ENCODE measurements at places on chromosomes 7 and 10.

DNA sequence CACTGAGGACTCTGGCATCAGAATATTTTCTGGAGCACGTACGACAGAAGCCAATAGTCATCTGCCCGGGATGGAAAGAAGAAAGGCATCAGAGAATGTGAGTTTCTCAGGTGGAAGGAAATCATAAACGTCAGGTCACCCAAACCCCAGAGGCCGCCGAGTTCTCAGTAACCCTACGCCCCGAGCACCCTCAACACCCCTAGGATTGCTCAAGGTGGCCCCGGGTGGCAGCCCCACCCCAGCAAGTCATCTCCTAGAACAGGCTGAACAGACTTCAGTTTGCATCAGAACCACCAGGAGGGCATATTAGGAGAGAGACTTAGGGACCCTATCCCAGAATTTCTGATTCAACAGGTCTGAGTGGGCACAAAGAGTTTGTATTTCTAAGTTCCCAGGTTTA is 117.6 kb downstream of the TNS3 start:
- DNase-seq: no peak

GRCh38 chr7:45525057-45525456 is 49.1 kb upstream of the ADCY1 start:
- no peak for DNase-seq

- DNase-seq: no peak
Measured at GRCh38 chr10:97328646-97329453, 5.7 kb downstream of the FRAT2 start.

DNA sequence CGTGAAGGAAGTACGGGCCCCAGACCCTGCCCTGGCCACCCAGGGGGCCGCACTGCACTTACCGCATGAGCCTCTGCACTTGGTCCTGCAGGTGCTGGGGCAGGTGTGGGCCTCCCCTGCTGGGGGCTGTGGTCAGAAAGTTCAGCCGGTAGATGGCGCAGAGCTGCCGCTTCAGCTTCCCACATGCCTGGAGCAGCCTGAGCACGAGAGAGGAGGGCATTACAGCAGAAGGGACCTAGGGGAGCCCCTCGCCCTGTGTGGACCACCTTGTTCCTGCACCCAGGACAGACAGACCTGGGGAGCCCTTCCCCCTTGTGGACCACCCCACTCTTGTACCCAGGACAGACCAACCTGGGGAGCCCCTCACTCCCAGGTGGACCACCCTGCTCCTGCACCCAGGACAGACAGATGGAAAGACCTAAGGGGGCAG is 8.7 kb upstream of the PYROXD2 start:
- DNase-seq: no peak

GRCh38 chr10:97703398-97704067 is 10.0 kb upstream of the MARVELD1 start:
- DNase-seq: no peak

DNA sequence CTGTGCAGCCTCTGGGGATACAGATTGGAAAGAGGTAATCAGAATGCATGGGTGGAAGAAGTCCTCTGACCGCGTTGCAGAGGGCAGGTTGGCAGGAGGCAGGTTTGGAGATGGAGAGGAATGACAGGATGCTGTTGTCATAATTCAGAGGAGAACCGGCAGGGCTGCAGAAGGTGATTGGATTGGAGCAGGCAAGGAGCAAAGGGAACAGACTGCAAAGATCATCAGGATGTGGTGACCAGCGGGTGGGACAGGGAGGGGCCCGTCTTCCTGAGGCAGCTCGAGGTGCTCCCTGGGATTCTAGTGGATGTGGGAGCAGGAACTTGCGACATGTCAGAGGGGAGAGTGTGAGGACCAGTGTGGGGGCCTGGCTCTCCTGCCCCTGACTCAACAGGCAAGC is 78.5 kb upstream of the PPIF start:
- no peak for DNase-seq

GRCh38 chr7:38223306-38223705 is 45.3 kb downstream of the STARD3NL start:
- DNase-seq: no peak

- no peak for DNase-seq
Measured at GRCh38 chr7:132019703-132020102, 463.3 kb upstream of the PODXL start.

- no peak for DNase-seq
Measured at GRCh38 chr7:2845034-2845592, 1.0 kb upstream of the GNA12 start.

DNA sequence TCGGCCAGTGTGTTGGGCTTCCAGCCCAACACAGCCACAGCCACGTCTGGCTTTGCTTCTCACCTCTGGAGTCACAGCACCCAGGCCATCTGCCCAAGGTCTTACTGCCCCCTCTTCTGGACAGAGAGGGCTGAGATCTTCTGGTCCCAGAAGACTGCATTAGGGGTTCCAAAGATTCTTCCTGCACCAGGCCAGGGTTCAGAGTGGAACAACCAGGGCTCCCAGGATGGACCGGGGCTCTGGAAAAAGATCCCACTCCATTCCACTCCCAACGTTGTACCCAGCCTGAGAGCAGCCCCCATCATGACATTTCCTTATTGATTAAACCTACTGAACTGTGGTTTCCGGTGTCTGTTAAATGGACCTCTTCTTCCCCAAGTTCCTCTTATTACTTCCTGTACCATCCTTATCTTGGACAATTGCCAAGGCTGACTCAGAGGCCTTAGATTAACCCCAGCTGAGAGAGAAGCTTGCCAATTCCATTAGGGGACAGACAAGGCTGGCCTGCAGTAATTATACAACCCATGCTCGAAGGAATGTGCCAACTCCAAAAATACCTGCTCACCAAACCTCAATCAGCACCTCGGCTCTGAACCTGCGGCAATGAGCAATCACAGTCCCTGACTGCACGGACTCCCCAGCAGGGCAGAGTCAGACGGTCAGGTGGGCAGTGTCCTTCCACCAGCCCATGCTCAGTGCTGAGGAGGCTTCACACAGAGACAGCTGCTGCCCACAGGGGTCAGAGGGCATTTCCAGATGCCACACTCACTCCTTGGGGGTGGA is 47.9 kb upstream of the NPFFR1 start:
- DNase-seq: peak; percentile 71

- peak; percentile 20 for DNase-seq
Measured at GRCh38 chr7:151506901-151507382, 12.8 kb downstream of the RHEB start.

DNA sequence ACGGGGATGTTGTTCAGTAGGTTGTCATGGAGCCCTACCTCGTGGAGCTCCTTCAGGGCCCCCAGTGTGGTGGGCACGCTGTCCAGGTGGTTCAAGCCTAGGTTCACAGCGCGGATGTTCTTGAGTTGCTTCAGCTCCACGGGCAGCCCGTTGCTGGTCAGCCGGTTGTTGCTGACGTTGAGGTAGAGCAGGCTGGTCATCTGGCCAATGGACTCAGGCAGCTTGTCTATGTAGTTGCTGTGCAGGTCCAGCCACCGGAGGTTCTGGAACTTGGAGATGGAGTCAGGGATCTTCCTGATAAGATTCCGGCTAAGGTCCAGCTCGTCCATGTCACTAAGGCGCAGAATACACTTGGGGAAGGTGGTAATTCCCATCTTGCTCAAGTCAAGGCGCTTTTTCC is 26.0 kb downstream of the LRRC18 start:
- DNase-seq: no peak

DNA sequence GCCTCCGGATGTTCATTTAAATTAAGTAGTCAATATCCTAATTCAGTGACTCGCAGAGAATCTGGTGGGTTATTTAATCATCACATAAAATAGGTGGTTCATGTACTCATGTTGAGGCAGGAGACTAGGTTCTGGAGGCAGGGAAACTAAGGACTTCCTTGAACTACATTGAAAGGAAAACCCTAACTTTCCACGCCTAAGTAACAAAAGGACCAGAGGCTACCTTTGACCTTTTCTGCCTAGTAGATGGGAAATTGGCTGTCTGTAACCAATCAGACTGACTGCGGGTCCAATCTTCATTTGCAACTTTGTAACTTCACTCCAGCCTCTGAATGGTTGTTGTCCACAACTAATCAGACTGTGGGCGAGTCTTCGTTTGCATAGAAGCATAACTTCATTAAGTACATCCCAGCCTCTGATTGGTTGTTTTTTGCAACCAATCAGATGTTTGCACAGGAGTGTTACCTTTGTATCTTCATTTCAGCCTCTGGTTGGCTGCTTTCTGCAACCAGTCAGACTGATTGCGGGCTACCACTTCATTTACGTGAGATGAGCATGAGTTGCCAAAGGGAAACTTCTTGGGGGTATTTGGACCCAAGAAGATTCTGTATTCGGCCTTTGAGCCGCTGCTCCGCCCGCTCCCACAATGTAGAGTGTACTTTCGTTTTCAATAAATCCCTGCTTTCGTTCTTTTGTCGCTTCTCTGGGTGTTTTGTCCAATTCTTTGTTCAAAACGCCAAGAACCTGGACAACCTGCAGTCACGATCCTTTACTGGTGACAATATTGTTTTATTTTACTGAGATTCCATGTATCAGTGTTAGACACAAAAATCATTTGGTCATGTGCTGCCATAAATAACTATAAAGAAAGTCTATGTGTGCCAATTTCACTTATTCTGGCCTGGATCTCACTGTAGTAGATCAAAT is 1.7 kb upstream of the ST7 start:
- no peak for DNase-seq

DNA sequence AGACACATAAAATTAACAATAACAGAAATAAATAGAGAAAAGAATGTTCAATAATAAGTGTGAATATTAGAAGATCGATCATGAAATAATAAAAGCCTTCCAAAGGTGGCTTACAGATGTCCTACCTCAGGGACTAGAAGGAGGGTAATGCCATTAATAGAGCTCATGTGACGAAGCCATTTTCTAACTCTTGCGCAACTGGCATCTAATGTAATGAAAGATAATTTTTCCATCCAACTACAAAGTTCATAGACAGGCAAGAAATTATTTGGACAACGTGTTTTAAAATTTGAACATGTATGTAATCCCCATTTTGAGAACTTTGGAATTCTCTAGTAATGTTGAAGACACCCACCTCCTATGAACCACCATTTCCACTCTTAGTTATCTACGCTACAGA is 1394.3 kb upstream of the LRRTM3 start:
- DNase-seq: no peak

- DNase-seq: no peak
Measured at GRCh38 chr7:134120405-134120804, 6.7 kb upstream of the LRGUK start.

GRCh38 chr7:4085937-4086691 is 596.0 kb upstream of the FOXK1 start:
- no peak for DNase-seq

GRCh38 chr10:99375426-99375825 is 46.3 kb downstream of the CNNM1 start:
- DNase-seq: peak; percentile 21

GRCh38 chr10:22699976-22700375 is 14.4 kb downstream of the PIP4K2A start:
- DNase-seq: no peak

DNA sequence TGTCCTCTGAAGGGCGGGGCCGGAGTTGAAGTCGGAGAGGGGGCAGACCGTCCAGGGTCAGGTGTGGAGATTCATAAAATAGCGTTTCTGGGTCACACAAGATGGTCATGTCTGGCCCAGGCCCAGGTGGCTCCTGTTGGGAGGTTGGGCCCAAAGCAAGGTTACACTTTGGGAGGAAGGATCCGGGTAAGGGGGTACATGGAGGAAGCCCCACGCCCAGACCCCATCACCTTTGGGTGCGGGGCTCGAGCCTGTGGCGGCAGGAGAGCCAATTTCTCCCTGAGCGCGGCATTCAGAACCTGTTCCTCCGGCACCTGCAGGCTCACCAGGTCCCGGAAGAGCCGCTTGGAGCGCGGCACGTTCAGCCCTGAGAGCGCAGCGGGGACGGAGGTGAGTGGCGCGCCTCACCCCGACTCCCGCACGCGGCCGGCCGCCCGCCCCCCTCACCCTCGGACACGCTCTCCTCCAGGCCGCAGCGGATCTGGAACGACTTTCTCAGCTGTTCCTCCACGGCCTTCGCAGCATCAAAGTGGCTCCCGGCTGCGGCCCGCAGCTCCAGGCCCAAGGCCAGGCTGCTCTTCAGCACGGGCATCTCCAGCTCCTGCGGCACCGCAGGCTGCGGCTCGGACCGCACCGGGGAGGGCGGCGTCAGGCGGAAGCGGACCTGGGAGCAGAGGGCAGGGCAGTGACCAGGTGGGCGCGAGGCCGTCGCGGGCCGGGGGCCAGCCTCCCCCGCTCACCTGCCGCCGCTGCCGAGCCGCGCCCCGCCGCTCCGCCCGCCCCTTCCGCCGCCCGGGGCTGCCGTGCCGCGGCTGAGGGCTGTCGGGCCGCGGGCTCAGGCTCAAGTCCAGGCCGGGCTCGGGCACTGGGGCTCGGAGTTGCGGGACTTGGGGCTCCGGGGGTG is 644 bp downstream of the PPP1R35 start:
- peak; percentile 33 for DNase-seq

DNA sequence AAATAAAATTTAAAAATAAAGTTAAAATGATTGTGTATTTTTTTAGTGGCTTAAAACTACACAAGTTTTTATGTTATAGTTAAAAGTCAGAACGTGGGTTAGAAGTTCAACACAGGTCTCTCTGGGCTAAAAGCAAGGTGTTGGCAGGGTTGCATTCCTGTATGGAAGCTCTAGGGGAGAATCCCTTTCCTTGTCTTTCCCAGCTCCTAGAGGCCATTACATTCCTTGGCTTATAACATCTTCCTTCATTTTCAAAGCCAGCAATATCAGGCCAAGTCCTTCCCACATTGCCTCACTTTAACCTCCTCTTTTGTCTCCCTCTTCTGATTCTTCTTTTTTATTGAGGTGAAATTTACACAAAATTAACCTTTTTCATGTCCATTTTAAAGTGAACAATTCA is 52.4 kb upstream of the EEPD1 start:
- no peak for DNase-seq

DNA sequence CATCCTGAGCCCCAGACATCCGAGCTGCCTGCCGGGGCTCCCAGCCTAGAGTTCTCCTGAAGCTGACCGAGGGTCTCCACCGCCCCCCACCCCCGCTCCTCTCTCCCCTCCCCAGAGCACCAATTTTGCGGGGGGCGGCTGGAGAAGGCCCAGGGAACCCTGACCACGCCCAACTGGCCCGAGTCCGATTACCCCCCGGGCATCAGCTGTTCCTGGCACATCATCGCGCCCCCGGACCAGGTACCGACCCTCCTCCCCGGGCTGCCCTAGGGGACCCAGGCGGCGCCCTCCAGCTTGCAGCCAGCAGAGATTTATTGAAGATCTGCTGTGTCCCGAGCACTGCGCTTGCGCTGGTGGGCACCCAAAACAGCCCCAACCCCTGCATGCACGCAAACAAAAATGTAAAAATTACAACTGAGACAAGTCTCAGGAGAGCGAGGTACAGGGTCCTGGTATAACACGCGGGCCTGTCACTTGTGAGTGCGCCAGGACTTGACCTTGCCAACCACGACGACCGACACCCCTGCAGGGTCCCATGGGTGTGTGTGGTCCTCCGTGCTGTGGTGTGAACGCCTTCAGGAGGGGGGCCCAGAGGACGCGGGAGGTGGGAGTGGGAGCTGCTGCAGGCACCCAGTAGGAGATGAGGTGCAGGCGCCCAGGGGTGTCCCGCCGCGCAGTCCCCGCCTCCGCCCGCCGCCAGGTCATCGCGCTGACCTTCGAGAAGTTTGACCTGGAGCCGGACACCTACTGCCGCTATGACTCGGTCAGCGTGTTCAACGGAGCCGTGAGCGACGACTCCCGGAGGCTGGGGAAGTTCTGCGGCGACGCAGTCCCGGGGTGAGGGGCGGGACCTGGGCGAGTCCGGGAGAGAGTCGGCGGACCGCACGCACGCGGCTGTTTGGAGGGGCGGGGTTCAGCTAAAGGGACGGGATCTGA is 3.1 kb downstream of the PCOLCE start:
- no peak for DNase-seq

- no peak for DNase-seq
Measured at GRCh38 chr7:451255-452225, 68.1 kb downstream of the PDGFA start.
